ENCODE measurements at places on chromosomes 2 and 18.

DNA sequence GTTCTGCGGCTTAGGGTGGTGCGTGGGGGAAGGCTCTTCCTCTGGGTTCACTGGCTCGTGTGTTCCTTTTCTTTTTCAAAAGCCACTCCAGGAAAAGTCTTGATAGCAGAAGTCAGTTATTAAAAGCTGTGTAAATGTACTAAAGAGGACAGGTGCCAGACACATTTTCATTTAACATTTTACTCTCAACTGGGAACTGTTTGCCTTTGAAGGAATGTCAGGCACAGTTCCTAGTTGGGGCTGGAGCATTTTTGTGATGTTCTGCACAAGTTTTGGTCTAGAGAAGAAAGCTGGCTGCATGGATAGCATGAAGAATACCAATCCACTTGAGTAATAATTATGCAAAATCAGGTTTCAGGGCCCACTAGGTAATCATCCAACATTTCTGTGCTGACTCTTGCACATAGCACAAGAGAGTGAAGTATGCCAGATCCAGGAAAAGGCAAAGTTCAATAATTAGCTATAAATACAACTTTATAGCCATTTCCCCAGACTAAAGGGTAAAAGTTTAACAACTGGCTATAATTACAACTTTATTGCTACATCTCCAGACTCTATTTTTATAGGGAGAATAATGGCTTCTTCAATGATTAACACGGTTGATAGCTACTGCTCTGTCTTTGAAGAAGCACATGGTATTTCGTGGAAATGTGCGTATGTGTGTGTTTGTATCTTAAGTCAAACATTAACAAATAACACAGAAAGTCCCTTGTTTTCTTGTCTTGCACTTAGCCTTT is 16.2 kb downstream of the SCYGR8 start:
- DNase-seq, result no peak

DNA sequence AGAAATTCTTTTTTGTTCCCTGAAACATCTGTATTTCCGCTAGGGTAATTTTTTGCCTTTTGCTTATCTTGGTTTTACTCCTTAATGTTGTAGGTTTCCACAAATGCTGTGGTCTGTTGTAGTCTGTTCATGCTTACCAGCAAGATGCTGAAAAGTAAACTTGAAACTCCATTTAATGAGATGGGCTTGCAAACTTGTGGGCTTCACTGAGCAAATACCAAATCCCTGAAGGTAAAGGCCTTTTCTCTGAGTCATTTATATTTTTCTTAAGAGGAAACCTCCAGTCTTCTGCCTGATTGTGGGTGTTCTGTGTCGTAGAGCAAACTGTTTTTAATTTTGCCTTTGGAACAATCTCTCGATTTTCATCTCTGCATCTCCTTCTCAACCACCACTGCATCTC is 9.3 kb downstream of the SP140 start:
- no peak for DNase-seq

DNA sequence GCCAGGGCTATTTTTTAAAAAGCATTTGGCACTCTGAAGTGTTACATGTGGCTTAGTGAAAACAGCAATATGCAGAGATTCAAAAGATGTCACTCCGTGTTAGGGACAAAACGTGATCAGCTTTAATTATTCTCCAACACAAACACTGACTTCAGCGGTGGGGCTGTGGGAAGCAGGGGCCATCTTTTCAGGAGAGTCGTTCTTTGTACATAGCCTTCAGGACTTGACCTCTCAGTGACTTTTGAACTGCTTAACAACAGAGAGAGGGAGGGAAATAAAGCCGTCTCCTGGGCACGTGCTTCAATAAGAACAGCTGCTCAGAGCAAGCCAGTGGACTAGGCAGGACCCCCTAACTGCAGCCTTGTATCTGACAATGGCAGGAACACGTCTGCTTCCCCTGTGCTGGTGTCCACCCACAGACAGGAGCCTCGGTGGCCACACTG is 95.0 kb upstream of the HDAC4 start:
- no peak for DNase-seq

DNA sequence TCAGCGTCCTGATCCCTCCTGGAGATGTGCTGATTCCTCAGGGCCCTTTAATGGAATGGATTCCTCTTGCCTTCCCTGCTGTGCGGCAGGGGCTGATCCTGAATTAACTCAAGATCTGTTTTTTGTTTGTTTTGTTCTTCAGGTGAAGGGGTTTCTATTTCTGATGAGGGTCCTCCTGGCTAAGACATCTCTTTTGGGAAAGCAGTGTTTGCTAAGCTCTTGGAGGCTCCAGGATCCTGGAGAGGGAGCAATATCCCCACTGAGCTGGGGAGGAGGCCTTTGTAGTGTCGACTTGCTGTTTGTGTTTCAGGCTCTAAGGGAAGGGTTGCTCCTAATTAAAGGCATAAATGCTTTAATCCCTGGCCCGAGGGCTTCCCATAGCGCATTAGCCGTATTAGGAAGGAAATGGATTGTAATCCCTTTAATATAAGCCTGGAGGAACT is 65.3 kb upstream of the FOXI3 start:
- DNase-seq, result no peak

DNA sequence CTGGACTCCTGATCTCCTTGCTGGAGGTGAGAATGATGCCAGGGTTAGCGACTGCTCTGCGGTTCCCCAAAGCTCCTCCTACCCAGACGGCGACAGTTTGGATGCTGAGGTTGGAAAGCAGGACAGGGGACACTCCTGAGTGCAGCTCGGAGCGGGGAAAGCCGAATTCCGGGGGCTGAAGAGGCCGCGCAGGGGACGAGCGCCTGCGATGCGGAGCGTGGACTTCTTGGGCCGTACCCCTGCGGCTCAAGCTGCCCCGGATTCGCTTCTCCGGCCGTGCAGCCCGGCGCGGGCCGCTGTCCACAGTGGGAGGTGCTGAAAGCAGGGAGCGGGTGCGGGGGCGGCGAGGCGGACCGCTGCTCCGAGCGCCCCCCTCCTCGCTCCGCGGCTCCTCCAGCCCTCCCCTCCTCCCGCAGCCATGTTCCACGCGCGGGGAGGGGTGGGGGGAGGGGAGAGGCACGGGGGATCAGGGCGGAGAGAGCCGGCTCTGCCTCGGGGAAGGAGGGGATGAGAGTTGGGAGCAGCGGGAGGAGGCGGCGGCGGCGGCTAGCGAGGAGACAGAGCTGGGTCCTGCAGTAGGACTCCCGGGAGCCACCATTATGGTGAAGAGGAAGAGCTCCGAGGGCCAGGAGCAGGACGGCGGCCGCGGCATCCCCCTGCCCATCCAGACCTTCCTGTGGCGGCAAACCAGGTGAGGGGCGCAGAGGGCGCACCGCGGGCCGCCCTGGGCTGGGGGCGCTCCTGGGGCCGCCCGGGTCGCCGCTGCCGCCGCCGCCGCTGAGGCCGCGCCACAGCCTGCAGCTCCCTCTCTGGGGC is at the start of gene UNC80:
Gene UNC80, plus strand, starts transcription at position 359 of the 816 bp plus-strand sequence. Its CDS starts 241 bp downstream, at position 600.
- DNase-seq, result no peak

- DNase-seq, result no peak
Measured at GRCh38 chr2:86065512-86065911, 40.2 kb downstream of the POLR1A start.

DNA sequence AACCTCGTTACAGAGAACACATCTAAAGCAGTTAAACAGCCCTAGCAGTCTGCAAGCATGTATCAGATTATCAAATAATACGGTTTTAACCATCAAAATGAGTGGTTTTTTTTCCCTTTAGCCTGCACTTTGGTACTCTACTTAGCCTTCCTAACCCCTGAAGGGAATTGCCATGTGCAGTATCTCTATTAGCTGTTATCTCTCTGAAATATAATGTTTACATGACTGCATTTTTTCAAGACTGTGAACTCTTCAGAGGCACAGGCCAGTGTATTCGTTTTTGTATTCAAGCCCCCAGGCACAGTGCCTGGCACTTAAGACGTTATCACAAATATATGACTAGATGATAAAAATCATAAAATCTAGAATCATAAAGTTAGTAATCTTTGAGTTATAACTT is 509.5 kb downstream of the PARD3B start:
- no peak for DNase-seq

DNA sequence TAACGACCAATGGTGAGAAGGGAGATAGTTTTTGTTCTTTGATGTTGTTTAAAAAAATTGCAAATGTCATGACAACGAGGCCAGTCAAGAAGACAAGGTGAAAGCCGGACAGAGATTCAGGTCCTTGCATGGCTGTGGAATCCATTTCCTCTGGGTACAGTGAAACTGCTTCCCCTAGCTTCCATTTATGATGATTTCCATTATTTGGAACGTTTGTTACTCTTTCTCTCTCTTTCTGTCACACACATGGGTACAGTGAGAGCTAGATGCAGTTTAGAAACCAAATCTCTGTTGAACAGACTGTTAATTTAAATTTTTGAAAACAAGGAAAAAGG is 57.4 kb upstream of the MSH2 start:
- DNase-seq, result no peak

GRCh38 chr2:52976143-52976949 is 791.3 kb upstream of the CHAC2 start:
- DNase-seq, result no peak

GRCh38 chr2:199535445-199536177 is 77.9 kb upstream of the SATB2 start:
- DNase-seq, result no peak

DNA sequence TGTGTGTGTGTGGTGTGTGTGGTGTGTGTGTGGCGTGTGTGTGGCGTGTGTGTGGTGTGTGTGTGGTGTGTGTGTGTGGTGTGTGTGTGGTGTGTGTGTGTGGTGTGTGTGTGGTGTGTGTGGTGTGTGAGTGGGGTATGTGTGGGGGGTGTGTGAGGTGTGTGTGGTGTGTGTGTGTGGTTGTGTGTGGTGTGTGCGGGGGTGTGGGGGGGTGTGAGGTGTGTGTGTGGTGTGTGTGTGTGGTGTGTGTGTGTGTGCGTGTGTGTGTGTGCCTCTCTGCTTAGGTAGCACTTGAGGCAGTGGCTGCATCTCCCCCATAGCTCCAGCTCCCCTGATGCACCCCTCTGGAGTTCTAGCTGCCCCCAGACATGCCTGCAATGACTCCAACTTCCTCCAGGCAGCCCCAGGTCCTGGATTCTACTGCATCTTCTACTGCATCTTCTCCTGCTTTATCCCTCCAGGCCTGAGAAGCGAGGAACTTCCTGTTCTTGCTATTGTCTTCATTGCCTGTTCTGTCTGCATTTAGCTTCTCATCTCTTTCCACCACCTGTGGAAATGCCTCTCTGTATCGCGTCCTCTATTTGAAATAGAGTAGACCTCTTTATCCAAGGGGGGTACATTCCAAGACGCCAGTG is 22.2 kb upstream of the MLPH start:
- DNase-seq, result no peak

DNA sequence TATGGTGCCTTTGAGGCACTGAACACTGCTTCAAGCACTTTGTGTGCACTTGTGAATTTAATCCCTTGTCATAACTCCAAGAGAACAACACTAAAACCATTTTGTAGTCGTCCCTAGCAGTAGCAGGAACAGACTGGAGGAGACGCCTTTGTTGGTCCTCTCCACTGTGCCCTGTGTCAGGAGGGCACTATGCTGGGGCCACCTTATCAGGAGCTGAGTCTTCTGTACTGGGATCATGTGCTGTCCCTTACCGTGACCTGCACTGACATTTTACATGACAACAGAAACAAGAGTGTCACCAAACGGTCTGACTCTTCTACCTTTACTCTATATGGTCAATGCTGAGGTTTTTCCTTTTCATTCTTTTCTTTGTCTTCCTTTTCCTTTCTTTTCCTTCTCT is 62.0 kb downstream of the ACOXL start:
- DNase-seq, result no peak

DNA sequence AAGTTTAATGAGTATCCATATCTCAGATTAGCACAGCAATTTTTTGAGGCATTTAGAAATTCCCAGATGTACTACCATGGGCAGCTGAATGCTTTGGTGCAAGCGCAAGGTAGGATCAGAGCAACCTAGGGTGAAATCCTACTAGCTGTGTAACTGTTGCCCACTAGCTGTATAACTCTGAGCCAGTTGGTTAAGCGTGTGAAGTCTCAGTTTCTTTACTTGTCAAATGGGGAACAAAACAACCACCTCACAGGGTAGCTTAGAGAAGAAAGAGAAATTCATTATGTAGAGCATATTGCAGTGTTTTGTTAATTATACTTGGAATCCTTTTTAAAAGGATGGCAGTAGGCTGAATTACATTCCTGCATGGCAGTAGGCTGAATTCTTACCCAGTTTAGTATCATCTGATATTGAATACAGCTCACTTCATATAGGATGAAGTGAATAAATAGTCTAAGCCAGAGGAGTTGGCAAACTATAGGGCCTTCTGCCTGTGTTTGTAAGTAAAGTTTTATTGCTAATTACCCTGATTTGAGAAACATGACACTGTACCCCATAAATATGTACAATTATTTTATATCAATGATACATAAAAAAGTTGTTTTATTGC is 180.7 kb downstream of the PLCL1 start:
- DNase-seq, result no peak

DNA sequence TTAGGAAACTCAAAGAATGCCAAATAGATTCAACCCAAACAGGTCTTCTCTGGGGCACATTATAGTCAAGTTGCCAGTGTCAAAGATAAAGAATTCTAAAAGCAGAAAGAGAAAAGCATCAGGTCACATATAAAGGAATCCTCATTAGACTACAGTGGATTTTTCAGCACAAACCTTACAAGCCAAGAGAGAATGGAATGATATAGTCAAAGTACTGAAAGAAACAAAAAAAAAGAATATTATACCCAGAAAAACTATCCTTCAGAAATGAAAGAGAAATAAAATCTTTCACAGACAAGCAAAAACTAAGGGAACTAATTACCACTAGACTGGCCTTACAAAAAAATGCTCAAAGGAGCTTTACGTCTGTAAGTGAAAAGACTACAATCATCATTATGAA is 65.5 kb downstream of the TBR1 start:
- no peak for DNase-seq

- DNase-seq, result no peak
Measured at GRCh38 chr2:38125842-38126241, 49.9 kb upstream of the CYP1B1 start.

DNA sequence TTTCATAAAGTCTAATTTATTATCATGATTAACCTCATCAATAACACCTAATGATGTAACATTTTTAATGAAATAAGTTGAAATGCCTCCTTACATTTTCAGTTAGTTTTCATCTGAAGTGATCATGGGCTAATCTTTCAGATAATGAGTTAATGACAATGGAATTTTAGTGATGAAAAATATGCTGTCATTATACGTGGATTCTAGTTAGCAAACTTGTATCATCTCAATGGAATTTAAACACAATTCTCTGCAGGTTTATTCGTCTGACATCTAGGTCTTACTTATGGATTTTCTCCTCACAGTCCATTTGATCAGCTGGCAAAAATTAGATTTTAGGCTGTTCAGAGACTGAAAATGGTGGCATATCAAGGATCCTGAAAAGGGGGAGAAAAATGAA is 885.0 kb downstream of the SLC4A3 start:
- no peak for DNase-seq

Data from naive B cell (primary cell).